Ecto neural progenitor cell (in vitro differentiated cells): ENCODE measurements at places on chromosomes 16 and 17.

DNA sequence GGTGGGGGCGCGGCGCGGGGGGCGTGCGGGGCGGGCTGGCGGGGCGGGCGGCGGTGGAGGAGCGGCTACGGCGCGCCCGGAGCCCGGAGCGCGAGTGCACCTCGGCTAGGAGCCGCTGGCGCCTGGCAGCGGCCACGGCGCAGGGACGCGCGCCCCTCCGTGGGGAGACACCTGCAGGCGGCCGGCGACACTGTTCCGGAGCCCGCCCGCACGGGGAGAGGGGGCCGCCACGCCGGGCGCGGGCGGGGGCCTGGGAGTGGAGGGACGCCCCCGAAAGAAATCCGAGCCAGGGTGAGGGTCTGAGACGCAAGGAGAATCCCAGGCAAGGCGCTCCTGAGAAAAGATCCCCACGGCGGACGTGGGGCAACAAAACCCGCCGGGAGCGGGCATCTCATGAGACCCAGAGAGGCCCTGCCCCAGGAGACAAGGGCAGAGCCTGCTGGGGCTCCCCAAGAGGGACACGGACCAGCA lies at the start of gene GSG1L:
GSG1L (minus strand) TSS at position 124 of the 471 bp plus-strand sequence. CDS start 290 bp downstream, outside the sequence.
- no peak for DNase-seq

GRCh38 chr17:49926886-49927285 lies 42.1 kb upstream of the DLX4 start:
- DNase-seq = no peak

DNA sequence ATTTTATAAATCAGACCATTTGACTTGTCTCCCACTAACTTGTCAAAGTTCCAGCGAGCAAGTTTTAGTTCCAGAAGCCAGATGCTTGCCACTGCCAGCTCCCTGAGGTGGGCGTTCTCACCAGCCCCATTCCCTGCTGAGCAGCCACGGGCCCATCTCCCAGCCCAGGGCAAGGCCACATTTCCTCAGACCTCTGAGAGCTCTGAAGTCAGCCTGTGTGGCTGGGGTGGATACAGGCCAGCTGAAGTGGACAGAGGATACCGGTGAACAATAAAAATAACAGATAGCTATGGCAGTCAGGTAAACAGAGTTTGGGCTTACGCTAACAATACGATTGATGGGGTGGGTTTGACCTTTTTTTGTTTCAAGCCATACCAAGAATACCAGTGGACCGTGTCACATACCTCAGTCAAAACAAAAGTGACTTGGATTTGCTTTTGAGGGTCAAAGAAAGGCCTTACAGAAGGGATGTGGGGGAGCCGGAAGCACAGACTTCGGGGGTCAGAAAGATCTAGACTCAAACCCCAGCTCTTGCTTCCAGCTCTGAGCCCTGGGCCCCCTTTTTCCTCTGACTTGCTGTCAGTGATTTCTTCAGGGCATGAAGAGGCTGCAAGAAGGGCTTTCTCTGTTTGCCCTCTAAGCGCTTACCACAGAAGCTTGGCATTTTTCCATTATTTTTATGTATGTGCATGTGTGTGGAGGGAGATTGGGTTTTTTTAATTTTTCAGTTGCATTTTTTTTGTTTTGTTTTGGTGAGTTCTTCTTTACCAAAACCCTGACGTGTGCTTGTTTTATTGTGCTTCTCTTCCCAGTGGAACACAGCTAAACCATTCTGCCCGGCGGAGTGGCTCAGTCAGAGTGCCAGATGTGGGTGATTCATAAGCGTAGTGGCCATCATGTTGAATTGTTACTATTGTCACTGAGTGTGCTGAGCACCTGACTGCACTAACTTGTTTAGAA lies 109.9 kb downstream of the GNAO1 start:
- no peak for DNase-seq

DNA sequence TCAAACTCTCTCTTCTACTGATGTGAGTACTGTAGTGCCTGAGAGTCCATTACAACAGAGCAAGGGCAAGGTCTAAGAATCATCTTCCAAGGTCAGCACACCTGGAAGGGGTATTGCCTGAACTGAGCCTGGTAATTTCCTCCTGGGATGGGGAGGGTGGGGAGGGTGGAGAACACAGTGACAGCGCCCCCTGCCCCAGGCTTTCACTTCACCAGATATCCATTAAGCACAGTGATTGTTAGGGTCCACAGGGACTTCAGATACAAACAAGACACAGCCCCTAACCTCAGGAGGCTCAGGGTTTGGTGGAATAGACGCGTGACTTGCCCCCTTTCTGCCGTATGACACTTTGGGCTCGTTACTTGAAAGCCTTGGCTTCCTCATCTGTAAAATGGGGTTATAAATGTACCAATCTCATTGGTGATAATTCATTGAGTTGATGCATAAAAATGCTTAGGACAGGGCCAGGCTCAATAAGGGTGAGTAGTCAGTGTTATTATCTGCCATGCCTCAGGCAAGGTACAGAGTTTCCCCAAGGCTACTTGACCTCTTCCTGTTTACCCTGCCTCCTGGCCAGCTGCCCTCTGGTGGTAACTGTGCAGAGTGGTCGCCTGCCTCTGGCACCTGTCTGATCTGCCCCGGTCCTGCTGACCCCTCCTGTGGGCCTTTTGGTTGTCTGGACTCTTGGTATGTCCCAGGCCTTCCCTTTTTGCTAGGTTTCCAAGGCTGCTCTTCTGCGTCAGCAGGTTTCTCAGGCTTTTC lies 13.1 kb upstream of the BRD7 start:
- DNase-seq = no peak

DNA sequence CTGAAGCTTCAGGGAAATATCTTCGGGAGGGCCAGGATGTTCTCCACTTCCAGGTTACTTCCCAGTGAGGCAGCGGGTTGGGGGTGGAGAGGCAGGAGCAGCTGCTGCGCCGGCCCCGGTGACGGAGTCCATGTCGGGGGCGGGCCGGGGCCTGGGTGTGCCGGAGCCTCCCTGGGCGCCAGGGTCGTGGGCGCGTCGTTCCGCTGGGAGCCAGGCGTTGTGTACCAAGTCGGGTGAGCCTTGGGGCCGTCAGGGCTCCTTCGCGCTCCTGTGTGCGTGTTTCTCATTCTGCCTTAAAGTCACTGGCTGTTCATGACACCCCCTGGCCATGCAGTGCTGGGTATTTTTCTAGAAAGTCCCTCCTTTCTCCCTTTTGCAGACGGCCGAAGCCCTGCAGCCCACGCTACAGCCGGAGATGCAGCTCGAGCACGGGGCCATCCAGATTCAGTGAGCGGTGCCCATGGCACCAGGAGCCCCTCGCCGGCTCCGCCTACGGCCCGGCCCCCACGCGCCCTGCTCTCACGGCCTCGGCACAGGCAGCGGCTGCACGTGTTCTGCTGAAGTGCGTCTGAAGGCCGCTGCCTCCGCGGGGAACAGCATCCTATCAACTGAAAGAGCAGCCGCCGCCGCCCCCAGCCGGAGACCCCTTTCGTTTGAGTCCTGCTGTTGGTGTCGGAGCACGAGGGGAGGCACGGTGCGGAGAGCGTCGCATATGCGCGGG lies 125.1 kb downstream of the BANP start:
- no peak for DNase-seq

- DNase-seq = no peak
Measured at GRCh38 chr16:48526058-48526957, 83.7 kb downstream of the N4BP1 start.

- DNase-seq = peak; percentile 89
Measured at GRCh38 chr17:29567554-29568330, 759 bp upstream of the TP53I13 start.

GRCh38 chr17:43574348-43574747 lies 28.2 kb upstream of the ETV4 start:
- no peak for DNase-seq
